Testis (tissue), 5 donors: ENCODE measurements at places on chromosomes 2 and 18. TPM values are rescaled to one million over a fixed set of nuclear protein-coding genes. Genes with fewer than 3 reads are reported as not detected.

Gene CD226
- 2.9 TPM for polyA plus RNA-seq

Gene GREB1
- 29.8 TPM for polyA plus RNA-seq

Gene KIAA1328
- polyA plus RNA-seq = 19.9 TPM

Gene DPP10
- polyA plus RNA-seq = 1.7 TPM

Gene LOXHD1
- polyA plus RNA-seq = 59.4 TPM

Gene PLEKHH2
- 7.4 TPM for polyA plus RNA-seq

Gene TFCP2L1
- 2.5 TPM for polyA plus RNA-seq

Gene ARHGAP25
- 8.2 TPM for polyA plus RNA-seq

Gene SP140
- polyA plus RNA-seq = 4.8 TPM

Gene LRRC30
- polyA plus RNA-seq = not detected

Gene MOCOS
- 2.9 TPM for polyA plus RNA-seq

Gene TMEM247
- polyA plus RNA-seq = 59.4 TPM

Gene CNDP1
- 0.40 TPM for polyA plus RNA-seq

Gene CELF4
- polyA plus RNA-seq = 6.3 TPM

Gene TMEM17
- polyA plus RNA-seq = 7.8 TPM
